ENCODE measurements at places on chromosomes 5 and 9.

- H3K4me3 ChIP-seq = no peak overlapping the region
- no peaks in the 10 kb centered on the region for H3K4me1 ChIP-seq
- H3K36me3 ChIP-seq = no peaks in the 10 kb centered on the region
- no peak for DNase-seq
- H3K27ac ChIP-seq = no peak overlapping the region
Measured at GRCh38 chr5:21649969-21650368, 1203.2 kb downstream of the CDH12 start.

- H3K27ac ChIP-seq = no peak overlapping the region
Measured at GRCh38 chr9:135554718-135555117, 6.8 kb upstream of the PAEP start.

DNA sequence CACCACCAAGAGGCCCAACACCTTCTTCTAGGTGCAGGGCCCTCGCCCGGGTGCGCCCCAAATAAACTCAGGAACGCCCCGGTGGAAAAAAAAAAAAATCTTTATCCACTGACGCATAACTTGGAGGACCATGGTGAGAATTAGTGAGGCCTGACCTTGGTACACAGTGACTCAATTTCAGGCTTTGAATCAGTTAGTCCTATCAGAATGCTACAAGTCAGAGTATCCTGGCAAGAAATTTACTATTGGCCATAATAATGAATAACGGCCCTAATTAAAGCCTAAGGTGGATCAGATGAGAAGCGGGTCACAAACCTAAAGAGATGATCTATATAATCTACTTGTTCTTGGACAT lies 914.2 kb upstream of the DMAC1 start:
- no peaks in the 10 kb centered on the region for H3K27me3 ChIP-seq
- H3K4me3 ChIP-seq = no peak overlapping the region
- DNase-seq = no peak
- no peaks in the 10 kb centered on the region for H3K36me3 ChIP-seq

- peaks cover 71% of the 10 kb centered on the region for H3K4me1 ChIP-seq
- peak overlapping the region; percentile 21 for H3K27ac ChIP-seq
- no peak for DNase-seq
- H3K4me3 ChIP-seq = no peak overlapping the region
- H3K36me3 ChIP-seq = peaks cover 10% of the 10 kb centered on the region
Measured at GRCh38 chr9:68981789-68982188, 32.1 kb downstream of the PRKACG start.

DNA sequence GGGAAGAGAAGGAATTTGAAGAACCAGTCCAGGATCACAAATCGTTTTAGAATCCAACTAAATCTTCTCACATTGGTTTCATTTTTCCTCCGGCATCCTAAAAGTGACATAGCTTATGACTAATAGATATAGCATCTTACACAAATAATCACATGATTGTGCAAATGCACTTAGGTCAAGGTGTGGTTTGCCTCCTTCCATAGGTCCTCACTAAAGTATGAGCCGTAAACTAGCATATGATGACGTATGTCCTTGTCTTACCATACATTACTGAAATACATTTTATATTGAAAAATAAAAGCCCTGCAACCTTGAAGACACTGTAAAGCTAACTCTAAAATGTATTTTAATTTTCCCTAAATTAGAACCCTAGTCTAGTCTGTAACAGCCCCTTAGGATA lies 362.7 kb upstream of the ADAMTS16 start:
- H3K36me3 ChIP-seq = no peaks in the 10 kb centered on the region
- no peak for DNase-seq
- H3K27ac ChIP-seq = no peak overlapping the region
- H3K27me3 ChIP-seq = peaks cover 1% of the 10 kb centered on the region

All from activated T-helper 1 cell treated with anti-CD3 and anti-CD28 coated beads, Interleukin-12 subunit alpha, Interleukin-12 subunit beta, Interleukin-2, Interleukin-4 antibody, amounts not matched to agents 30 ng/mL and 10 ng/mL and 1 ng/mL, durations not matched to agents 14 hours and 24 hours and 36 hours (primary cell).